Activated CD4-positive, alpha-beta T cell treated with anti-CD3 and anti-CD28 coated beads for 48 hours (primary cell): ENCODE measurements at places on chromosomes 5 and 9.

- DNase-seq, result no peak
These were observed 4.8 kb downstream of the LHX2 start for GRCh38 chr9:124016175-124017050.

GRCh38 chr9:117644932-117645636, 59.1 kb upstream of the TLR4 start:
- DNase-seq, result no peak

- DNase-seq, result no peak
These were observed 265.4 kb downstream of the RASEF start for GRCh38 chr9:82797534-82797933.

DNA sequence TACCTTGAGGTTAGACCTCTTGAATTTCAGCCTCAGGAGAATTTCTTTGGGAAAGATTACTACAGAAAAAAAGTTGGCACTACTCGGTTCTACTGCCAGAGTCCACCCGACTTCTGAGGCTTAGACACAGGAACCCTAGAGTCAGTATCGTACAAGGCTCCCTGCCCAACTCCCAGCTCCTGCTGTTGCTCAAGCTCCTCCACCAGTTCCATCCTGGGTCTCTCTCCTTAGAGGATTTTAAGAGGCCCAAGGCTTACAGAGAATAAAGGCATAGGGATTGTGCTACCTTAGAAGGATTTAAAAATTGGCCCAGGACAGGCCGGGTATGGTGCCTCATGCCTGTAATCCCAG, 29.0 kb upstream of the SSBP2 start:
- DNase-seq, result no peak

DNA sequence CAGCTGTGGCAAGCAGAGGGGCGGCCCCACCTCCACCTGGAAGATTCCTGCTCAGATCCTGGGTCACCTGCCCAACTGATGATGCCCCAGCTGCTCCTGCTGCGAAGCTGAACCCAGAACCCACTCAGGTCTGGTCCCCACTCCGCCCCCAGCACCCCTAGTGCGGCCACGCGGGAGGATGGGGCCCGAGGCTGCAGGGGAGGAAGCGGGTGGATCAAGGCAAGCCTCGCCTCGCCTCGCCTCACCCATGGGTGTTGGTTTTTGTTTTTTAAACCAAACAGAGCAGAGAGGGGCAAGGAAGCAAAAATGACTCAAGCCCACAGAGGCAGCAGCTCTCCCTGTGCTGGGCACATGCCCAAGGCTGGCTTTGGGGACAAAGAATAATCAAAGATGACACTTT, 23.2 kb downstream of the ABO start:
- no peak for DNase-seq

DNA sequence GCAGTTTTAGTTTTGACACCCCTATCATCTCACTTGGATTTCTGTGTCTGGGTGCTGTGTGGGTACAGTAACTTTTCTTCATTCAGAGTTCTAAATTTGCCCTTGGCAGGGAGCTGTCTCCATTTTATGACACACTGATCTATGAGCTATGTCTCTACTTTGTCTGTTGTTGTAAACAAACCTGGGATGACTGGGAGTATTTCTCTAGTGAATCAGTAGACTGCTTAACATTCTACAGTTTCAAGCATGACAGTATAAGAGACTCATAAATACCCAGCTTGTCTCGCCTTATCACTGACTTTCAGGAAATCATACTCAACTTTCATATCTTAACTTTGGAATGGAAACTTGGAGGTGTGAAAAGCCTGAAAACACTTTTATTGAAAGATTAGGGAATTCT, 212.1 kb upstream of the NUDT12 start:
- DNase-seq, result no peak

- no peak for DNase-seq
These were observed 22.5 kb downstream of the NEK6 start for GRCh38 chr9:124280176-124280691.

DNA sequence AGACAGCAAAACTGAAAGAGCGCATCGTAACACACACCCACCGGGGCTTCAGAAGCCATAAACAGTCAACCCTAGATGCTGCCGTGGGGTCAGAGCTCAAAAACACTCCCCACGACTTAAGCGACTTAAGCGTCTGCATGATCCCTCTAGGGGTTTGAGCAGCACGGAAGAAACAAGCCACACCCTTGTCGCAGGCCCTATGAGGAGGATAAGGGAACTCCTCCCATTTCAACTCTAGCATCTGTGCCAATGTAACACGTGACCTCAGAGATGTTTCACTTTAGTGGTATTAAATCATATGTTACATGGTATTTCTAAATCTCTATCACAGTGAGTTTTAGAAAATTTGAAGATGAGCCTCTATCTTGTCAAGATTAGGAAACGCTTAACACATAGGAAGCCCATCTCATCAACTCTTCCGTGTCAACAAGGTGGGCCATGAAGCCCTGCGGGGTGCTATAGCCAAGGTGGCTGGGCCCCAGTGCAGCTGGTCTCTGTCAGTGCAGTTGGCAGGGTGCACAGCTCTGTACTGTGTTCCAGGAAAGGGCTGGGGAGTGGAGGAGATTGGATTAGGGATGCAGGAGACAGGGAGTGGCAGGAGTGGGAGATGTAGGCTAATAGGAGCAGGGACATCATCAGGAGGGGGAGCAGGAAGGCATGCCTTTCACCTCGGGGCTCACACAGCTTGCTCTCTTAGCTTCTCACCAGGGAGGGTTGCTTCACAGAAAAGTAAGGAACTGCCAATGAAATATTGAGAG, 33.1 kb downstream of the ZCCHC9 start:
- DNase-seq, result no peak

GRCh38 chr5:159773062-159773924, 143.0 kb upstream of the ADRA1B start:
- DNase-seq, result peak; percentile 90

GRCh38 chr5:157608972-157609565, 33.5 kb upstream of the ADAM19 start:
- no peak for DNase-seq

GRCh38 chr9:28207657-28208056, 634.4 kb upstream of the C9orf72 start:
- DNase-seq, result no peak

GRCh38 chr9:135898634-135899407, 8.5 kb downstream of the CAMSAP1 start:
- DNase-seq, result no peak

DNA sequence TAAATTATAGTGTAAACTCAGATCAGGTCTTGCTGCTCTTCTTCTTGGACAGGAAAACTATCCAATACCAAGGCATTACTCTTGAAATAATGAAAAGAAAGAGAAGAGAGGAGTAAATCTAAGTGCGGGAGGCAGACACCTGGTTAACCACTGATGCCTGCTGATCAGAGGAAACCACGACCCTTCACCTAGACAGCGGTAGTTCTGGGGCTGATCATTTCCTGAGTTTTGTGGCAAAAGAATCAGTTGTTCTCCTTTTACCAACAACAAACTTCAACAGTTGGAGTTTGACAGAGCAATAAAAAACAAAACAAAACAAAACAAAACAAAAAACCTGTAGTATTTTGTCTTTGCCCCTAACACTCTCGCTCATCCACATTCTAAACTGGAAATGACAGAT, 3.0 kb downstream of the RLN1 start:
- DNase-seq, result no peak

DNA sequence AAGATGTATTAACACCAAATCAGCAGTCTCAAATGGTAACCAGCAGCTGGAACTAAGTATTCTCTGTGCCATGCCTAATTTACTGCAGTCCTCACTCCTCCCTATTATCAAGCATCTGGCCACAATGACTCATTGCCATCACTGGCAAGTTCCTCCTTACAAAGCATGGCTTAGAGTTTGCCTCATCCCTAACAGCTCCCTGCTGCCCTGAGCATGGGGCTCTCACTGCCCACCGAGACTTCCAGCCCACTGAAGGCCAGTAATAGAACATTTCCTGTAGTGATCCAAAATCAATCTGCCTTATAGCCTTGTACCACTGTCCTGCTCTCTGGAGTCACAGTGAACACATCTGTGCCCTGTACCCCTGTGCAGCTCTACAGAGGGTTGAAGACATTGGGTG, 211.9 kb upstream of the TRIM32 start:
- no peak for DNase-seq

DNA sequence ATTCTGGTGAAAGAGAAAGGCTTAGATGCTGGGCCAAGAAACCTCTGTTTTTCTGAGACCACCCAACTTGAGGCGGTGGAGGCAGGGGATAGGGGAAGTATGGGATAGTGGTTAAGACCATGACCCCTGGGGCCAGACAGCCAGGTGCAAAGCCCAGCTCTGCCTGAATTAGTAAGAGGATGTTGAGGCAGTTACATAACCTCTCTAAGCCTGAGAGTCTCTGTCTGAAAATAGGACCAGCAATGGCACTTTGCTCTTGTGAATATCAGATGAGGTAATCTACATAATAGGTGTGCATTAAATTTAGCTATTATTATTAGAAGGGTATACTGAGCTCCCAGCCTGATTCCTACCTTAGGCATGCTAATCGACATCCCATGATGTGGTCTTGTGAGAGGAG, 68.2 kb downstream of the DOCK2 start:
- DNase-seq, result no peak

DNA sequence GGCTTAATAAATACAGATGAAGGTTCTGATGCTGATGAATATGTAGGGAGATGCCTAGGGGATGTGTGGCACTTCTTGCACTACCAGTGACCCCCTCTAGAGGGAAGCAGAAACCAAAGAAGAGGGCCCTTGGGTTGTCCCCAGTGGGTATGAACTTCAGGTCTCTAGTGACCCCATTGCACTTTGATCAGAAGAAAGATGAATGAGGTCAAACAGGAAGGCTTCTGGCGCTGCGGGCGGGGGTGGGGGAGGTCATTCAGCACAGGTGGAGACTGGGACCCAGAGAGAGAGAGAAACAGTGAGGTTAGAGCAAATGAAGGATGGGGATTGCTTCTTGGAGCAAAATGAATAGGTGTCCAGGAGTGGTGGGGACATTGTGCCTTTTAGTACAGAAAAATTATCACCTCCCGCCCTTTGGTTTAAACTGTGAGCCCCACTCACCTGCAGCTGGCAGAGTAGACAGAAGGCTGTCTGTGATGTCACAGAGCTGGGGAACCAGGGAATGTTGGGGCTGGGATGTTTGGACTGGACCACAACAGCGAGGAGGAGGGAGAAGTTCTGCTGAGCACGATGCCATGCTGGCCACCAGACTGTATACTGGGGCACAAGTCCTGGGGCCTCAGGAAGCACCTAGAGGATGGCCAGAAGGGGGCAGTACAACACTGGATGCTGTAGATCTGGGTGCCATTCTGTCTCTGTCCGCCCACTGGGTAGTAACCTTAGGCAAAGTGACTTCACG, at the start of gene TEX48:
TEX48 (minus strand) TSS at position 599 of the 739 bp plus-strand sequence. CDS start 10,469 bp downstream, outside the sequence.
- DNase-seq, result peak; percentile 90

DNA sequence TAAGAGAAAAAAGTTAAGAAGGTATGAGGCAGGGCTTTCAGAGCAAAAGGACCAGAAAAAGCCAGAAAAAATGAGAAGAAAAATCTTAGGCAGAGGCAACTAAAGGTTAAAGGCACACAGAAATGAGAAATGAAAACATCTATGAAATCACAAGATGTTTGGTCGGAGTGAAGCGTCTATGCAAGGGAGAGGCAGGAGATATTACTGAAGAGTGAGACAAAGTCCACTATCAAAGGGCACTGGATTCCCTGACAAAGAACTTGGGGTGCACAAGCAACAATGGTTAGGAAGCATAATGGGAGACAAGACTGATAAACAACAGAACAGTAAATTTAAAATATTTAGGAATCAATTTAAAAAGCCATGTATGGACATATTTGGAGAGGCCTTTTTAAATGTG, 16.9 kb downstream of the PANK3 start:
- no peak for DNase-seq

DNA sequence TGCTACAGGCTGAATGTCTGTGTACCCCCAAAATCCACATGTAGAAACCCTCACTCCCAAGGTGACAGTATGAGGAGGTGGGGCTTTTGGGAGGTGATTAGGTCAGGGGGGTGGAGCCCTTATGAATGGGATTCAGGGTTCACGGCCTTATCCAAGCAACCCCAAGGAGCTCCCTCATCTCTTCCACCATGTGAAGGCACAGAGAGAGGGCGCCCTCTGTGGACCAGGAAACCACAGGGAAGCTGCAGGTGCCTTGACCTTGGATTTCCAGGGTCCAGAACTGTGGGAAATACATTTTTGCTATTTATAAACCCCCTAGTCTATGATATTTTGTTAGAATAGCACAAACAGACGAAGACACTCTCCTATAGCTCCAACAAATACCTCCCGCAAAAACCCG, 53.6 kb upstream of the IRX2 start:
- no peak for DNase-seq

- no peak for DNase-seq
These were observed 18.5 kb upstream of the SLC12A7 start for GRCh38 chr5:1130218-1130946.
